Type B pancreatic cell (in vitro differentiated cells): ENCODE measurements at places on chromosomes 3 and 15. TPM values are rescaled to one million over a fixed set of nuclear protein-coding genes. Genes with fewer than 3 reads are reported as not detected.

Gene SERPINI2
- 0.70 TPM in 1 of 2 replicates, not detected in the other for total RNA-seq

GRCh38 chr3:168738527-168739325 lies 643.0 kb upstream of the GOLIM4 start:
- DNase-seq = no peak

Gene BFSP2
- total RNA-seq = not detected in 2 replicates

GRCh38 chr15:100809587-100809986 lies 70.0 kb upstream of the ALDH1A3 start:
- DNase-seq = no peak

- no peak for DNase-seq
Measured at GRCh38 chr3:72245183-72245811, 460.3 kb upstream of the PROK2 start.

GRCh38 chr3:19016851-19017250 lies 131.5 kb upstream of the KCNH8 start:
- no peak for DNase-seq

Gene MCTP2
- total RNA-seq = 4.8 and 10.5 TPM in 2 replicates

DNA sequence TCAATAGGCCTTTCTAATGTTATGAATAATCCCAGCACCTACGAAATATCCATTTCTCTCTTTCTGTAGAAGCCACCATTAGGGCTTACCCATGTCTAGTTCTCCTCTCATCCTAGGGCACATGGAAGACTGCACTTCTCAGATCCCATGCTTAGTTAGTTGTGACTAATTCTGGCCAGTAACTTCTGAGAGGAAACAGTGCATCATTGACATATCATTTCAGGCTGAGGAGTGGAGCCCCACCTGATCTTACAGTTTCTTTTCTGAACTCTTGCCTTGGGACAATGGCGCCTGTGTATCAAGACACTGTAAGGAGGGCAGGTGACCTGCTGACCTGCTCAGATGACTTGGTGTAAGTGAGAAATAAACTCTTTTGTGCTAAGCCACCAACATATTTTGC lies 39.4 kb upstream of the TBL1XR1 start:
- no peak for DNase-seq

- DNase-seq = no peak
Measured at GRCh38 chr3:139120086-139121056, 75.7 kb upstream of the PRR23C start.

- no peak for DNase-seq
Measured at GRCh38 chr3:143103652-143104051, 15.9 kb upstream of the CHST2 start.

Gene ARPIN
- 14.9 and 22.7 TPM in 2 replicates for total RNA-seq

Gene ACTRT3
- total RNA-seq = 1.8 and 2.1 TPM in 2 replicates

Gene LMAN1L
- total RNA-seq = not detected in 2 replicates

Gene CGNL1
- 11.8 and 16.9 TPM in 2 replicates for total RNA-seq

DNA sequence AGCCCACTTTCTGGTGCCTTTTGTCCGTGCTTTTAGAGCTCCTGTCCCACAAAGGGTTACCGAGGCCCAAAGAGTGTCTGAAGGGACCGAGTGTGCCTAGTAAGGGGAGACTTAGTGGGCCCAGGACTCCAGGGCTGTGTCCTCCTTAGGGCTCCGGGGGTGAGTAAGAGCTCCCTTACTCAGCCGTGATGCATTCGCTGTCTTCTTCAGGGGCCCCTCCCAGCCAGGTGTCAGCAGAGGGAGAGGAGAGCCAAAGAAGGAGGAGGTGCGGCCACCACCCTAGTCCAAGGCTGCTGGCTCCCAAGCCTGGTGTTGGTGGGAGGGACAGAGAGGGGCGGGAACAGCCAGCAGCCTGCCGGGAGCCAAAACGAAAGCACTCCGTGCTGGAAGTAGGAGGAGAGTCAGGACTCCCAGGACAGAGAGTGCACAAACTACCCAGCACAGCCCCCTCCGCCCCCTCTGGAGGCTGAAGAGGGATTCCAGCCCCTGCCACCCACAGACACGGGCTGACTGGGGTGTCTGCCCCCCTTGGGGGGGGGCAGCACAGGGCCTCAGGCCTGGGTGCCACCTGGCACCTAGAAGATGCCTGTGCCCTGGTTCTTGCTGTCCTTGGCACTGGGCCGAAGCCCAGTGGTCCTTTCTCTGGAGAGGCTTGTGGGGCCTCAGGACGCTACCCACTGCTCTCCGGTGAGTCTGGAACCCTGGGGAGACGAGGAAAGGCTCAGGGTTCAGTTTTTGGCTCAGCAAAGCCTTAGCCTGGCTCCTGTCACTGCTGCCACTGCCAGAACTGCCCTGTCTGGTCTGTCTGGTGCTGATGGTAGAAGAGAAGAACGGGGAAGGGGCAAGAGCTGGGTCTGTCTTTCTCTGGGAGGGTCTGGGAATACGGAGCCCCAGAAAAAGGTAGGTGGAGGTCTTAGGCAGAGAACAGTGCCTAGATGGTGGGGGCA lies at the start of gene IL17RC:
Gene IL17RC (plus strand): TSS at position 365 of the 947 bp plus-strand sequence. CDS start 218 bp downstream, at position 583.
- DNase-seq = no peak

GRCh38 chr3:42763021-42763420 lies 10.0 kb downstream of the CCDC13 start:
- no peak for DNase-seq

DNA sequence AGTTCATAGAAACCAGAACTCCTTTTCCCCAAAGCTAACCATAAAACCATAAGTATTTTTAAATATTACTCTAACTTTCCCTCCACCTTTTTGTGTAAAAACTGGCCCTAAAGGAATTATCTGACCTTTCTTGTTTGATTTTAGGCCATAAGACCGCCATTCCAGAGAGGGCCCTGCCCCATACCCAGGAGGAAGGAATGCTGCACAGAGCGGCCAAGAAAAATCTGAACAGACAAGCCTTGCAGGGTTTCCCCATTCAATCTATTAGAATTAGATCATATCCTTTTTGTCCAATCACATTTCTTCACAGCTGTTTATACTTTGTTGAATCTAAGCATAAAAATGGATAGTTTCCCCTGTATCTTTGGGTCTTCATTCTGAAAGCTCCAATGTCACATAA lies 97.1 kb downstream of the B3GALNT1 start:
- DNase-seq = no peak

Gene PLCL2
- 6.5 and 10.6 TPM in 2 replicates for total RNA-seq

- DNase-seq = no peak
Measured at GRCh38 chr3:159221335-159221734, 419.5 kb downstream of the MFSD1 start.
